CD4-positive, alpha-beta T cell treated with Interleukin-6 for 4 hours (primary cell): ENCODE measurements at places on chromosomes 3 and 15.
A peak's percentile ranks its signal among the peaks of the same experiment; 100 is the strongest.

- no peak for DNase-seq
Observed at GRCh38 chr3:157921811-157922210, 184.4 kb downstream of the SHOX2 start.

- no peak for DNase-seq
Observed at GRCh38 chr3:147672436-147672835, 263.3 kb downstream of the ZIC1 start.

GRCh38 chr3:49769286-49769915 lies 16.9 kb downstream of the IP6K1 start:
- DNase-seq = no peak

- DNase-seq = no peak
Observed at GRCh38 chr3:43859766-43860165, 169.0 kb downstream of the ABHD5 start.

- DNase-seq = no peak
Observed at GRCh38 chr15:97903560-97903959, 56.9 kb upstream of the ARRDC4 start.

- no peak for DNase-seq
Observed at GRCh38 chr3:142987080-142987700, 14.2 kb upstream of the U2SURP start.

GRCh38 chr3:137509354-137510045 lies 254.6 kb upstream of the SOX14 start:
- no peak for DNase-seq

GRCh38 chr15:65942436-65942835 lies 73.1 kb downstream of the RAB11A start:
- no peak for DNase-seq

DNA sequence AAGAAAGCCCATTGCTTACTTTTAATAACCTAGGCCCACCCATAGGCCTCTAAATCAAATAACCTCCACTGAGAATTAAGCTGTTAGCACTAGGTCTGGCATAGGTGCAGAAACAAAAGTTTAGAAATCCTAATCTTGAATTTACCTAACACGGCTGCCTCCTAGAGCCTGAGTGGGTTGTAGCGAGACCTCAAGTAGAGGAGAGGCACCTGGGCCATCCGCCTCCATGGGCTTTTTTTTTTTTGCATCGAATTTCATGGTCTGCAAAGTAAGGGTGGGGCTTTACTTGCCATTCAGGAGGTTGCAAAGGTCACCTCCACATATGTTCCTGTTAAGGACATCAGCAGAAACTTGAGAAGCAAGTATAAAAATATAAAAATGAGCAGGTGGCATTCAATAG lies 6.6 kb upstream of the TPM1 start:
- no peak for DNase-seq

DNA sequence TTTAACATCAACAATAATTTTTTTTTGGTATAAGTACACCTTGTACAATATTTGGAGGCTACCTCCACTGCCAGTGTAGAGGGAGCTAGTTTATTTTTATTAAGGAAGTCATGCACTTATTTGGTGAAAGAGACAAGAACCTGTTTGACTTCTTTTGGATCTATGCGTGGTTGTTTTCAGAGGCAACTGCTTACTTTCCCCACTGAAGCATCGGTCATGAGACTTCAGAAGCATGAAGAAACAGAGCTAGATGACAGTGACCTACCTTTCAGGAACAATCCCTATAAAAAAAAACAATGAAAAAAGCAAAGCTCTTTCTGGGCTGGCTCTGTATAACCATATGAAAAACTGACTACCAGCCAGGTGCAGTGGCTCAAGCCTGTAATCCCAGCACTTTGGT lies 20.0 kb upstream of the ZNF148 start:
- DNase-seq = no peak

GRCh38 chr15:50113187-50113505 lies 5.9 kb downstream of the ATP8B4 start:
- DNase-seq = no peak

DNA sequence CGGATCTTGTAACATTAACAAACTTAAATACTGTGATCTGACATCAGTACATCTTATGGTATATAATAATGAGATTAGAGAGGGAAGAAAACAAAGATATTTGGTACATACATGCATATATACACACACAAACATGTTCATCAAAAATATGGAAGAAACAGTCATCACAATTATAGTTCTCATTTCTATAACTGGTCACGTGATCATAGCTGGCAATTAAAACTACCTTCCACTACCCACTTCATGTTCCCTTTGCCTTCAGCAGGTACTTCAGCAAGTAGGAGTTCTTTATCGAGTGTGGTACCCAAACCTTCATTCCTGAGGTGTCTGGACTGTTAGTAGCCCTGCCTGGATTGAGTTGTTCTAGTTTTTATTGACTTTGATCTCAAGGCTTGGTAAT lies 70.9 kb upstream of the ALDH1A3 start:
- no peak for DNase-seq

- no peak for DNase-seq
Observed at GRCh38 chr3:32626631-32627030, 56.0 kb upstream of the DYNC1LI1 start.

GRCh38 chr3:106552351-106553043 lies 683.7 kb upstream of the CBLB start:
- no peak for DNase-seq

DNA sequence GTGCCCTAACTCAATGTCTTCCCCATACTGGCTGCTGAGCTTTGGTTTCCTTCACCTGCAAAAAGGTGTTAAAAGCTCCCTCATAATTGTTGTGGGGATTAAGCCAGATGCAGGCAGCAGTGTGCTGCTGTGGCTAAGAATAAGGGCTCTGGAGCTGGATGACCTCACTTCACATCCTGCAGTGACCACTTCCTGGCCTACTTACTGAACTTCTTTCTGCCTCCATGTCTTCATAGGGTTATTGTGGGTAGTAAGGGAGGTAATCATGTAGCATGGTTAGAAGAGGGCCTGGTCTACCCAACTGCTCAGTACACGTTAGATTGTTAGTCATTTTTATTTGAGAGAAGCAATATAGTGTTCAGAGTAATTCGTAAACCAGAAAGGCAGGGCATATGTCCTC lies 18.4 kb downstream of the GYG1 start:
- peak; percentile 39 for DNase-seq

- DNase-seq = no peak
Observed at GRCh38 chr3:98776140-98776493, 13.0 kb downstream of the ST3GAL6 start.

DNA sequence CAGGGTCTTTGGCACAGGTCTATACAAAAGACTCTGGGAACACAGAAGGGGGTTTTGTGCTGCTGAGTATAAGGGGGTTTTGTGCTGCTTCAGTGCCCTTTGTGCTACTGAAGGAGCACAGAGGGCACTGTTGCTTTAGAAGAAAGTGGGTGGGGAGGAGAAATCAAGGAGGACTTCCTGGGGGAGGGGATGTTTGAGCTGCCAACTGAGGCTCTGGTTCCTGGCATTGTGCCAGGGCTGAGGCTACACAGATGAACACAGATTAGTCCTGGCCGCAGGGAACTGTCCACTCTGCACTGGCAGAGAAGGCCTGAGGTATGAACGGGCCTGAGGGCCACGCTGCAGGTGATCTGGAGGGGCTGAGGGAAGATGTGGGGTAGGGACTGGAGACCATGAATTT lies 32.2 kb upstream of the SEC13 start:
- no peak for DNase-seq

DNA sequence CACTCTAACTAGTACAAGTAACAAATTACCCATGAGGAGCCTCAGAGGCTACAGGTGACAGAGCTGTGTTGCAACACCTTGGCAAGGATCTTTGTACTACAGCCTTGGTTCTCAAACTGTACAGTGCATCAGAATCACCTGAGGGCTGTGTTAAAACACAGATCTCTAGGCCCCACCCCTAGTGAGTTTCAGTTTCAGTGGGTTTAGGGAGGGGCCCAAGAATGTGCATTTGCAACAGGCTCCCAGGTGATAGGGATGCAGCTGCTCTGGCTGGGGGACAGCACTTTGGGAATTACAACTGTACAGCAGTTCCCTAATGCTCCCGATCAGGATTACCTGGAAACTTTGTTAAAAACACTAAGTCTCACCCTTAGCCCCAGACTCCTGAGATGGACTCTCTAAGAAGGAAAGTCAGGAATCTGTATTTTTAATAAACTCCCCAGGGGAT lies 66.1 kb upstream of the NR2F2 start:
- no peak for DNase-seq

DNA sequence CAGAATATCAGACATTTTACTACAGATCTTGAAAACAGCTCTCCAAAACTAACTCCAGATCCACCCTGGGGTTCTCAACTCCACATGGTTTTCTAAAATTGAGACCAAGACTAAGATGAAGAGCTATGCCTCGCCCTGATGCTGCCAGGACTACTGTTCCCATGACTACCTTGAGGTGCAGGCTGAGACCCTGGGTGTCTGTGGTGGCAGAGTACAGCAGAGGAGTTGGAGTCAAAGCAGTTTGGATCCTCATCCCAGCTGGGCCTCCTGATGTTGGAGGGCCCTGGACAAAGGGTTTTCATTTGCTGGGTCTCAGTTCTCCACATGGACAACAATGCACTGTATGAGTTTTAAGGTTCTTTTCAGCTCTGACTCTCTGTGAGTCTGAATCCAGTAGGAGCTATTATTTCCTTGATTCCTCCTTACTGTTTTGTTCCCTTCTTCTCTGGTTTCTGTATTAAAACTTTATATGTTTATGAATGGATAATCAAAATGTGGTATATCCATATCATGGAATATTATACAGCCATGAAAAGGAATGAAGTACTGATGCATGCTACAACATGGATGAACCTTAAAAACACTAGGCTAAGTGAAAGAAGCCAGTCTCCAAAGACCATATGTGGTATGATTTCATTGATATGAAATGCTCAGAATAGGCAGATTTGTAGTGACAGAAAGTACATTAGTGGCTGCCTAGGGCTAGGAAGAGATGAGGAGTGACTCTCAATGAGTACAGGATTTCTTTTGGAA lies 93.0 kb downstream of the CPN2 start:
- no peak for DNase-seq

GRCh38 chr3:59774000-59774399 lies 724.2 kb upstream of the CFAP20DC start:
- no peak for DNase-seq

DNA sequence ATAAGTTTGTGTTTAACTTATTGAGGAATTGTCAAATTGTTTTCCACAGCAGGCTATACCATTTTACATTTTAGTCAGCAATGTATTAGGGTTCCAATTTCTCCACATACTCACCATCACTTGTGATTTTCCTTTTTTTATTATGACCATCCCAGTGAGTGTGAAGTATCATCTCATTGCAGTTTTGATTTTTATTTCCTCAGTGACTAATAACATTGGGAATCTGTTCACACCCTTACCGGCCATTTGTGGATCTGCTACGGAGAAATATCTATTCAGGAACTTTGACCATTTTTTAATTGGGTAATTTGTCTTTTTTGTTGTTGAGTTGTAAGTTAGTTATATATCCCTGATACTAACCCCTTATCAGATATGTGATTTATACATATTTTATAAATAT lies 54.8 kb upstream of the LMCD1 start:
- no peak for DNase-seq

- peak; percentile 24 for DNase-seq
Observed at GRCh38 chr15:84638103-84638502, 16.0 kb downstream of the WDR73 start.

DNA sequence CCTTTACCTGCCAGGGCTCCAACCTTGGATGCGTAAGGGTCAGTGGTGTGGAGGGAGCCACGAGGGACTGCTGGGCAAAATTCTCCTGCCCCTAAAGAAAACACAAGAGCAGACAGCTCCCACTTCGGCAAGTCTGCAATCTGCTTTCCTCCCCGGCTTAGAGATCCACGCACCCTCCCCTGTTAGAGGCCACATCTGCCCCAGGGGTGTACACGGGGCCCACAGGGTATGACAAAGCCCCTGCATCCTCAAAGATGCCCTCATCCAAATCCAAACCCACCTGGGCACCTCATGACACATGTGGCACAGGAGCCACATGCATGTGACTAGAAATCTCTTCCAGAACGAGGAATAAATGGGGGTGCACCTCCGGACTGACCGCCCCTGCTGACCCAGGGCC lies 25.5 kb downstream of the ZXDC start:
- DNase-seq = no peak

- DNase-seq = no peak
Observed at GRCh38 chr15:48411971-48412591, 80.9 kb downstream of the DUT start.

DNA sequence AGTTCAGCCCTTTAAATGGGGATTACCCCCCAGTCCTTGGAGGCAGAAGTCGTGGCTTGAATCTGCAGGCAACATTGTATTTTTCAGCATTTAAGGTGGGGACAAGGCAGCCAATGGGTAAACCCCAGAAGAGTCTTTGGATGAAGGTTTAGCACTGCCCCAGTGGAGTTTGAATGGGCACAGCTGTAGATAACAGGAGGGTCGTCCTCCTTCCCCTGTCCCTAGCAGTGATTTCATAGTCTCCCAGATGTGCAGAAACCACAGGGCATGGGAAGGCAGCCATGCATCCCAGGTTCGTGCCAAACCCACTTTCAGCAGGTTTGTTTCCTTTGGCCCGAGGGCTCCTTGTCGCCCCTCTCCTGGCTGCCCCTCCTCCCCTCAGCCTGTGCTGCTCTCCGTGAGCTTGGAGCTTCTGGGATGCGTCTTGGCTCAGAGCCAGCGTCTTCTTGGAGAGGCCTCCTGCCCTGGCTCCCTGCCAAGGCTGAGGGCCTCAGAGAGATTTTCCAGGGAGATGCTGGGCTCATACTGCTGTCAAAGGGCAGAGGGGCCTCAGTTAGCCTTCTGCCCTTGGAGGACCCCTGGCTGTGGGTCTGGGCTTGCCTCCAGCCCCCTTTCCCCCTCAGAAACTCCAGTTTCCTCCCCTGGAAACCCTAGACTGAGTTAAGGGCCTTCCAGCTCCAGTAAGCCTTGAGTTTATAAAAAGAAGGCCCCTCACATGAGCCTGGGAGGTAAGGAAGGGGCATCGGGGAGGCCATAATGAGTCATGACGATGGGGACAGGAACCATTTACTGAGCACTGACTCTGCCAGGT lies 48.9 kb upstream of the POLG start:
- no peak for DNase-seq

- DNase-seq = no peak
Observed at GRCh38 chr15:65896236-65896635, 26.9 kb downstream of the RAB11A start.

GRCh38 chr3:50630394-50630793 lies 13.4 kb downstream of the MAPKAPK3 start:
- DNase-seq = no peak

GRCh38 chr15:59632714-59633113 lies 21.1 kb downstream of the GCNT3 start:
- DNase-seq = no peak

DNA sequence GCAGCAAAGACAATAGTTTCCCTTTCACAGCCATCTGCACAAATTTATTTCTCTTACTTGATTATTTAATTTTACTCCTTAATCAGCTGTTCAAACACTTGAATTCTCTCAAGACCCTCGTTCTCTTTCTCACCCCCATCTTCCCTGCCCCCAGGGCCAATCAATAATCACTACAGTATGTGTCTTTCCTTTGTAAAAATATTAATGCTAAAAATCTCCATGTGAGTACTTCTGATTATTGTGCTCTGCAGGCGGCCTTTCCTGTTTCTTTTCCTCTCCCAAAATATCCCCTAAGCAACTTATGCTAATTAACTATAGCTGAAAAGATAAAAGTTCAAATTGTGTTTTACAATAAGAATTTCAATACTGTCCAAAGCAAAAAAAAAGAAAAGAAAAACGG lies 617.0 kb upstream of the CBLB start:
- DNase-seq = no peak
